ENCODE measurements at places on chromosomes 4 and X. TPM values are rescaled to one million over a fixed set of nuclear protein-coding genes. Genes with fewer than 3 reads are reported as not detected.

GRCh38 chr4:82652062-82652461, 90.3 kb upstream of the TMEM150C start:
- DNase-seq = peak; percentile 27

DNA sequence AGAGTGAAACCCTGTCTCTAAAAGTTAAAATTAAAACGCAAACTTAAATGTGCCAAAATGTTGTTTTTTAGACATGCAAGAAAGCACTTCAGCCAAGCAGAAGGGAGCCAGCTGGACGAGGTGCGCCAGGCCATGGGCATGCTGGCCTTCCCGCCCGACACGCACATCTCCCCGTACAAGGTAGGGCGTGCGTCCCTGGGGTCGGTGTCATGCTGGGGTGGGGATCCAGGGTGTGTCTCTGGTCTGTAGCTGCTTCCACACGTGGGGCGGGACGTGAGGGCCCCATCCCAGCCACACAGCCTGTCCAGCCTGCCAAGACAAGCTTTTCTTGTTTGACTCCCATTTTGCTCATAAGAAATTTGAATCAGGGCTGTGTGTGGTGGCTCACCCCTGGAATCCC, 14.3 kb upstream of the UVSSA start:
- DNase-seq = no peak

DNA sequence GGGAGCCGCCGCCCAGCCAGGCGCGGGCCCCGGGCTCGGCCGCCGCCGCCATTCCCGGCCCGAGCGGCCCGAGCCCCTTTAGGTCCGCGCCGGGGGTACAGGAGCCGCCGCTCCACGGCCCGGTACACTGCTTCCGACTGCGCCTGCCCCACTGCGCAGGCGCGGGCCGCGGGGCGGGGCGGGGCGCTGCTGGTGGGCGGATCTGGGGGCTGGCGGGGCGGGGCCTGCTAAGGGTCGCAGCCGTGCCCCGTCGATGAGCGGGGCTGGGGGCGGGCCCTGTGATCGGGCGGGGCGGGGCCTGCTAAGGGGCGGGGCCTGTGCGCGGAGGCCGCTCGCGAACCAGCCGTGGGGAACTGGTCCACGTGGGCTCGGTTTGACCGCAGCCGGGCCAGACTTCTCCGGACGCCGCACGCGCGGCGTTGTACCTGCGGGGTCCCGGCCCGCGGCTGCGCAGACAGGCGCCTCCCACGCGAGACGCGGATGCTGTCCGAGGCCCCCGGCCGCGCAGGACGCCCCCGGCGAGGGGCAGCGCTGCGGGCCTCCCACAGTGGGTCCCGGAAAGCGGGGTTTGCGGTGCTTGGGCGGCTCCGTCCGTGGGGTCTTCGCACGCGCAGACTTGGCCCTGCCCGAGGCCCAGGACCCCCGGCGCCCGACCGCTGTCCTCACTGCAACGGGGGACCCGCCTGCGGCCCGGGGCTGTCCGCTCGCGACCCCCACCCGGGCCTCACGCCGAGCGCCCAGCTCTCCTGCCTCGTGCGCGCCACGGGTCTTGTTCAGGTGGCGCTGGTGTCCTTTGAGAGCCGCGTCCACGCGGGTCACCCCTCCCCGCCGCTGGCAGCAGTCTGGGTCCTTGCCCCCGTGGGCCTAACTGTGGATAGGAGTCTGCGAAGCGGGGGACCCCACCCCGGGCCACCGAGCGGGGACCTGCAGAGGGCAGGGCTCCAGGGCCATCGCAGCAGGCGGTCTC, at the start of gene DGKQ:
Gene DGKQ (minus strand): TSS at position 139 of the 967 bp plus-strand sequence. CDS start 87 bp downstream, at position 52.
- peak; percentile 42 for DNase-seq

Gene NPY1R
- total RNA-seq = 1.4 TPM

GRCh38 chr4:8468746-8469535, 28.4 kb downstream of the TRMT44 start:
- peak; percentile 57 for DNase-seq

DNA sequence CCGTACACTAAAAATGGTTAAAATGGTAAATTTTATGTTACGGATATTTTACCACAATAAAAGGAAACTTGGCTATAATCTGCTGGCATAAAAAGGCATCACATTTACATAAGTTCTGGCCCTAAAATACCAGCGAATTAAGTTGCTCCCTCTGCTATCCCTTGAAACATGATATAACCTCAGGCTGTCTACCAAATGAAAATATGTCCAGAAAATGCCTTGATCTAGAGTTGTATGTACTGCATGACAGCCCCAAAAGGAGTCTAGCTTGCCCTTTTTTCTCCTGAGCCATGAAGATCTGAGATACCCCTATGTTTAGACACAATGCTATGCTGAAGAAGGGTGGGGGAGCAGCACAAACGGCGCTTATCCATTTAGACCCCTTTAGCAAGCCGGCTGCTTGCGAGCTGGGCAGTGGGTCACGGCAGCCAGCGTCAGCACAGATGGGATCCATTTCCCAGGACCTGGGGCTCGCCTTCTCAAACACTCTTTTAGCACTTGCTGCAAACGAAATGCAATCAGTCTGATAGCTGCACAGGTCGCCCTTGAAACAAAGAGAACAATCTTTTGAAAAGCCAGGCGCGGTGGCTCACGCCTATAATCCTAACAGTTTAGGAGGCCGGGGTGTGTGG, 77.0 kb downstream of the AFAP1 start:
- DNase-seq = no peak
